ENCODE measurements at places on chromosomes 13 and 19.

- DNase-seq, result no peak
These were observed 91.4 kb downstream of the ATP11A start for GRCh38 chr13:112781287-112781686.

DNA sequence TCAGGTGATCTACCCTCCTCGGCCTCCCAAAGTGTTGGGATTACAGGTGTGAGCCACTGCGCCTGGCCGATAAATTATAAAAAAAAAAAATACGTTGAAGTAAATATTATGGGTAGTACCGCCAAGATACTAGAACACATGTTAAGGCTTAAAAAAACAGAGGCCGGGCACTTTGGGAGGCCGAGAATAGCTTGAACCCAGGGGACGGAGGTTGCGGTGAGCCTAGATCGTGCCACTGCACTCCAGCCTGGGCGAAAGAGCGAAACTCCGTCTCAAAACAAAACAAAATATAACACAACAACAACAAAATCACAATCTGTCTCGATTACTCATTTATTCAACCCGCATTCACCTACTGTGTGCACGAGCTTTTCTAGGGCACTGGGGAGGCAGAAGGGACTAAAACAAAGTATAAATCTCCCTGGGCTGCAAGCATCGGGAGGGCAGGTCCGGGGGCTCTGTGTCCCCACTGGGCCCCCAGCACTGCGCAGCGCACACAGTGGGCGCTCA, 1.3 kb upstream of the BICRA start:
- DNase-seq, result no peak

DNA sequence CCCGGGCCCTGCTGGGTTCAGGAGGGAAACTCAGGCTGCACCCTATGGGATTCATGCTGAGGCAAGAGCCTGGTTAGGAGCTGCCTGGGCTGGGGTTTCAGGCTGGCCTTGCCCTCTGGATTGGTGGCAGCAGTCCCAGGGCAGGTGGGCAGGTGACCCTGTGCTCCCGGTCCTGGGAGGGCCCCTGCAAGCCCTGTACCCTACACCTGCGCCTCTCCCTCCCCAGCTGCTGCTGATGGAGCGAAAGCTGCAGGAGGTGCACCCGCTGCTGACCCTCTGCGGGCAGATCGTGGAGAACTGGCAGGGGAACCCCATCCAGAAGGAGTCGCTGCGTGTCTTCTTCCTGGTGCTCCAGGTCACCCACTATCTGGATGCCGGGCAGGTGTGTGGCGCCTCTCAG, 20.4 kb downstream of the MAU2 start:
- DNase-seq, result no peak

DNA sequence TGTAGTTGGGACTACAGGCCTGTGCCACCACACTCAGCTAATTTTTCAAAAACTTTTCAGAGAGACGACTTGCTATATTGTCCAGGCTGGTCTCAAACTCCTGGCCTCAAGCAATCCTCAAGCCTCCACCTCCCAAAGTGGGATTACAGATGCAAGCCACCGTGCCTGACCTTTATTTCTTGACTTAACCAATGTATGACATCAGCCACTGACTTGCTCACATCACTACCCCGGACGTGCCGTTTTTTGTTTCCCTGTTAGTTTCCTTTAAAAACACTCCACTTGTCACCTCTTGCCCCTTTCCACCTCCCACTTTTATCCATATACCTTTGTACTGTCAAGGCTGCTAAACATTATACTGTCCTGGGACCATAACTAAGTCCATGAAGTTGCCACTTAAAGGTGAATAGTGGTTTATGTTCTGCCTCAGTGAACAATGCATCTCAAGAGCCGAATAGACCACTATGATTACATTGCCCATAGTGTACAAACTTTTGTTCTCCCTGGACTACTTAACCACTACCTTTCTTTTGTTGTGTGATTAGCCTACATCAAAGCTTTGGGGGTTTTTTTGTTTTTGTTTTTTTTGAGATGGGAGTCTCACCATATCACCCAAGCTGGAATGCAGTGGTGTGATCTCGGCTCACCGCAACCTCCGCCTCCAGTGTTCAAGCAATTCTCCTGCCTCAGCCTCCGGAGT, 2.3 kb upstream of the EPHX3 start:
- DNase-seq, result no peak

DNA sequence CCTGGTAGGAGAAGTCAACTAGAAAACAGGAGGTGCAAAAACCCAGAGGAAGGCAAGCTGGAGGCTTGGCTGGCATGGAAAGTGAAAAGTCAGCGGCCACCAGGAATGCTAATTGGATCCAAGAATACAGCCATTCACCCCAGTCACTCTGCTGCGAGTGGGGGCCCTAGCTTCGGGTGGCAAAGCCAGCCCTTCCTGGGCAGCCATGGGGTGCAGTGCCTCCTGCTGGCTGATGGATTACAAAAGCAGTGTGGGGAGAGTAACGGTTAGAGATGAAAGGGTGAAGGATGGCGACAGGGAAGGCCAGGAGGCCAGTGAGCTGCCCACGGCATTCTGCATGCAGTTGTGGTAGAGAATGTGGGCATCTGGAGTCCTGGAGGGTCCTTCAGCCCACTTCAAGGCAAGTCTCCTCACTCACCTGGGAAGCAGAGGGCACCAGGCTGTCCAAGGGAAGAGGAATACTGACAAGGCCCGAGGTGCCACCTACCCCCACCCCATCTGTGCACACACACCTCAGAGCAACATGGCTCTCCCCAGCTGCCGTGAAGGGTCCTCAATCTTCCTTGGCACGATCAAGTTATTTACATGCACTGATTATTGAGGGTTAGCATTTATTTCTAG, 20.3 kb upstream of the EPHX3 start:
- peak; percentile 42 for DNase-seq

DNA sequence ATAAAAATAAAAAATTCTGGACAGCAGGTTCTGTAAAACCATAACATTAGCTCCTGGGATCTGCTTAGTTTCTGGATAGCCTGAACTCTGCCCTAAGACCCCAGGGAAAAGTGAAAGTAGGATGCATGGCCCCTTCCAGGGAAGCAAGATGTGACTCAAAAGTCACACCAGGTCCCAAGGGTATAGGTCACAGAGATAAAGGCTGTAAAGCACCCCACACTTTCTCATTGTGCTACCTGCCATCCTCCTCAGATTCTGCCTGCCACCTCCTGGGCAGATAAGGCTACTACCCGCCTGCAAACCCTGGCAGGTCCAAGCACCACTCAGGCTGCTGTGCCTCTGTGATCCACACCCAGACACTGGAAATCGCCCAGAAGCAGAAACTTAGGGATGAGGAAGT, 20.6 kb downstream of the FFAR2 start:
- DNase-seq, result peak; percentile 60

DNA sequence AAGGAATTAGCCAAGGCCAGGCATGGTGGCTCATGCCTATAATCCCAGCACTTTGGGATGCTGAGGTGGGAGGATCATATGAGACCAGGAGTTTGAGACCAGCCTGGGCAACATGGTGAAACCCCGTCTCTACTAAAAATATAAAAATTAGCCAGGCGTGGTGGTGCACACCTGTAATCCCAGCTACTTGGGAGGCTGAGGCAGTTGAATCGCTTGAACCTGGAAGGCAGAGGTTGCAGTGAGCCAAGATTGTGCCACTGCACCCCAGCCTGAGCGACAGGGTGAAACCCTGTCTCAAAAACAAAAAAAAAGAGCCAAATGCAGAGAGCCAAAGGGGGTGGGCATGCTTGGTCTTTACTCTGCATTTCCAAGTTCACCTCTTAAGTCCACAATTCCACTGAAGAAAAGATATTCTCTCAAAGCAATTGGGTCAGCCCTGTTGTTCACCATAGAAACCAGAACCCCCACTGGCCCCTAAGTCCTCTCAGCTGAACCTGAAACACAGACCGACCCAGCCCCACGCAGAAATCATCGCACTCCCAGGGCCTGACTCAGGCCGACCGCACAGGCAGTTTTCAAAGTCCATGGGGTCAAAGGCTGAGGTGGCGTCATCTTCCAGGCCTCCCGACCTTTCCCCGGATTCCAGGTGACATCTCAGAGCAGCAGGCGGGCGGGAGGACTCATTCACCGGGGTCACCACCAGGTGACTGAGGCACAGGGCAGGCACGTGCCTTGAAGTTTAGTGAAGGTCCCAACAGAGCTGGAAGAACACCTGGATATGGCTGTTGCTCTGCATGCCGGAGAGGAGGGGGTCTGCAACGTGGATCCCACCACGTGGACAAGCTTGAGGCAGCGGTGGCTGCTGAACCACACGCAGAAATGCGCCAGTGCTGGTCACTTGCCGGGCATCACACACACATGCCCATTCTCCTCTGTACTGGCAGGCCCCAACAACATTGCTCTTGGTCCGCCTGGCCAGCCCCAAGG, 33.1 kb downstream of the SLC25A42 start:
- DNase-seq, result no peak

GRCh38 chr19:9009935-9010651, at the start of gene MUC16:
MUC16 (minus strand) TSS chr19:9010409.
- no peak for DNase-seq

DNA sequence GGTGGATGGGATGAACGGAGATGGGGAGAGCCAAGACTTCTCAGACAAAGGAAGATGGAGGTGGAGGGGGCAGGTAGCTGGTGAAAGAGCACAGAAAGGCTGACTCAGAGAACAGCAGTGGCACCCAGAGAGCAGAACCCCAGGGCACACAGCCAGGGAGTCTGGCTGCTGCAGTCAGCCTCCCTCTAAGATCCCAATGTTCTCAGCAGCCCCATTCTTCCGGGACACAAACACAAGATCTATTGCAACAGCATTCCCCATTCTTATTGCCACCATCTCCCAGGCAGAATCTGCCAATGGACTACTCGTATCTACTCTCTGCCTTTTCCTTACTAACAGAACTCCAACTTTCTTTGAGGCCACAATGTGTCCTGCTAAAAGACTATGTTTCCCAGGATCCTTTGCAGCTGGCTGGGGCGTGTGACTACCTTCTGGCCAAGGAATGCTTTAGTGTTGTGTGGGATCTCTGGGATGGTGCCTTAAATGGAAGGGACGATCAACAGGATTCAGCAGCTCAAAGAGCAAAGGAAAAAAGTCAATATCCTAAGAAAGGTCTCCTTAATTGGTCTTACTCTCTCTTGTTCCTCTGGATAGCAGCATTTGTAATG, 7.5 kb downstream of the THAP8 start:
- DNase-seq, result no peak

GRCh38 chr13:50676602-50677001, 166.9 kb downstream of the DLEU7 start:
- DNase-seq, result no peak

DNA sequence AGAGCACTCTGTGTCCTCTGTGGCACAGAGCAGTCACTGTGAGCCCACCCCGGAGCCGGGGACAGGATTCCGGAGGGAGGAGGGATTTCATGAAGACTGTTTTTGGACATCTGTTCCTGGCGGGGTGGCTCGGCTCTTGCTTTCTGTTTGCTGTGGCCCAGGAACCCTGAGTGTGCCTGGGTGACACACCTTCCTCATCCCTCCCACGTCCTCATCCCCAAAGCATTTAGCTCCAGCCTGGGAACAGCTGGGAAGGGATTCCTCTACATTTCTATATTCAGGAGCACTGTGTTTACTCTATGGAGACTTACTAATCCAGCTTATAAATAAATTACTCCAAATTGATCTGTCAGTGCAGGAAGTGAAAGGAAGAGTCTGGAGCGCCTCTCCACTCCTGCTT, 97.8 kb upstream of the UBL3 start:
- no peak for DNase-seq

DNA sequence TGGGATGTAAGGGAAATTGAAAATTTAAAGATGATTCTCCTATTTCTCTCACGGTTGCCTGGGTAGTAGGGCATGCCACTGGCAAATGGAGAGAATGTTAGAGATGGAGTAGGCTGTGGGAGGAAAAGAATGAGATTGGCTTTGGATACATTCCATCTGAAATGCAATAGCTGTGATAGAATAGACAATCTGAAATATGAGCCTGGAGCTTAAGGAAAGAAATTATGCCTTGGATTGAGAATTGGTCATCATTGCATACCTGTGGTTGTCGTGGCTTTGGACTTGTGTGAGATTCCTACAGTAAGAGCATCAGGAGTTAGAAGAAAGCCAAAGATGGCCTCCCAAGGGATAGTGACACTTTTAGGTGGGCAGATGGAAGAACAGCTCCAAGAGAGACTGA, 305.1 kb upstream of the SLC10A2 start:
- DNase-seq, result no peak

- DNase-seq, result no peak
These were observed 4.5 kb downstream of the NAA16 start for GRCh38 chr13:41315443-41316047.
